Right lung (tissue), 10 donors: ENCODE measurements at places on chromosomes 13 and 19.

- DNase-seq = no peak
Observed at GRCh38 chr13:25190771-25191170, 18.7 kb upstream of the AMER2 start.

DNA sequence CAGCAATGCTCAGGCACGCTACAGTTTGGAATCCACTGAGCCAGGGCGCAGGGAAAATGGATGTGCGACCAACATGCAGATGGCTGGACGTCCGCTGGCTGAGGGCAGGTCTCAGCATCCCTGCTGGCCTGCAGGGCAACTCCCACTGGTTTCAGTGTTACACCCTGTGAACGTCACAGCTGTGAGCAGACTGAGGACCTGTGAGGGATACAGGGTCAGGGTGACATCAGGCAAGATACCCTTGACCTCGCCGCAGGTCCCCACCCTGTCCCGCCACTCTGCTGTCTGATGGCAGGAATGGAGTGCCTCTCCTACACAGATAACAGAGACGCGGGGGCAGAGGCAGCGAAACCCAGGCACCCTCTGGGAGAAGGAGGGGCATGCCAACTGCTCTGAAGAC lies 19.1 kb downstream of the ZFR2 start:
- no peak for DNase-seq

DNA sequence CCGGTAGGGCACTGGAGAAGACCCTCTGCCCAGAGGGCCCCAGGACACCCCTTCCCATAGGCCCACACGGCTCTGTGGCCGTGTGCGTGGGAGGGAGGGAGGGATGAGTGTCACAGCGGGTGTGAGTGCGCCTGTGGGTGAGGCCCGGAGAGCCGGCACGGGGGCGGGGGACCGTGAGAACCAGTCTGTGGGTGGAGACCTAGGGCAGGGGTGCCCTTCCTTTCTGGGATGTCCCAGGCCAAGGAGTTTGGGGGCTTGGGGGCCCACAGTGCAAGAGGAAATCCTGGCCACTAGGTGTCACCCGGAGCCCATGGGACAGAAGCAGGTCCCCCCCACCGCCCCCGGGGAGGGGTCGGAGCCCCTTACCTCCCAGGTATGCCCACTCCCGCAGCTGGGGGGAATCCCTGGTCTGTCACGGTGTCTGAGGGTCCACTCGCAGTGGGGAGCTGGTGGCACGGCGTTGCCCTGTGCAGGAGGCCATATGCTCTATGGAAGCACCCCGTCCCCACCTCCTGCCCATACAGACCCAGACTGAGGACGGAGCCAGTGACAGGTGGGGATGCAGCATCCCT lies 16.0 kb upstream of the SLC7A10 start:
- DNase-seq = no peak

GRCh38 chr13:79767126-79767525 lies 286.2 kb downstream of the NDFIP2 start:
- no peak for DNase-seq

DNA sequence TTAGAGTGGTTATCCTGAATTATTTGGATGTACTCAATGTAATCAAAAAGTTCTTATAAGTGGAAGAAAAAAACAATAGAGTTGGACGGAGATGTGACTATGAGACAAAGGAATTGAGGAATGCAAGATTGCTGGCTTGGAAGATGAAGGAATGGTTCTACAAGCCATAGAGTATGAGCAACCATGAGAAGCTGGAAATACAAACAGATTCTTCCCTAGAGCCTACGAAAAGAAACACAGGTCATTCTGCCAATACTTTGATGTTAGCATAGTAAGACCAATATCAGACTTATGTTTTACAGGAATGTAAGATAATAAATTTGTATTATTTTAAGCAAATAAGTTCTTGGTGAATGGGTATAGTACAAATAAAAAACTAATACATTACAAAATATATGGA lies 249.2 kb downstream of the DIAPH3 start:
- DNase-seq = no peak

GRCh38 chr13:108102771-108103170 lies 112.6 kb downstream of the LIG4 start:
- no peak for DNase-seq

- DNase-seq = no peak
Observed at GRCh38 chr13:109834973-109835720, 48.8 kb upstream of the IRS2 start.

- no peak for DNase-seq
Observed at GRCh38 chr19:28008695-28009094, 1204.3 kb downstream of the UQCRFS1 start.

DNA sequence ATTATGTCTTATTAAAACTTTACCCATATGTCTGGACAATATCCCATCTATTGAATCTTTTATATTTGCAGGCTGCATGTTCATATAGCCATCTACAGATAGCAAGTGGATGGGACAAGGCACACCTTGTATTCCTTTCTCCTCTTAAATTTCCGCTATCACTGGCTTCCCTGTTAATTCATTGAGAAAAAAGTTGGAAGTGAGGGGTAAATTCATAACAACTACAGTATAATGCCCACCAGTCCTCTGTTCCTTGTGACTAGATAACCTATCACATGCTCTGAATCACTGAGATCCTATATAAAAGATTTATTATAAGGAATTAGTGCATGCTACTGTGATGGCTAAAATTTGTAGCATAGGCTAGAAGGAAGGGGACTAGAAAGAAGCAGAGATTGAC lies 1005.8 kb upstream of the ATXN8OS start:
- no peak for DNase-seq

GRCh38 chr19:54133957-54134590 lies 3.5 kb upstream of the CNOT3 start:
- no peak for DNase-seq

DNA sequence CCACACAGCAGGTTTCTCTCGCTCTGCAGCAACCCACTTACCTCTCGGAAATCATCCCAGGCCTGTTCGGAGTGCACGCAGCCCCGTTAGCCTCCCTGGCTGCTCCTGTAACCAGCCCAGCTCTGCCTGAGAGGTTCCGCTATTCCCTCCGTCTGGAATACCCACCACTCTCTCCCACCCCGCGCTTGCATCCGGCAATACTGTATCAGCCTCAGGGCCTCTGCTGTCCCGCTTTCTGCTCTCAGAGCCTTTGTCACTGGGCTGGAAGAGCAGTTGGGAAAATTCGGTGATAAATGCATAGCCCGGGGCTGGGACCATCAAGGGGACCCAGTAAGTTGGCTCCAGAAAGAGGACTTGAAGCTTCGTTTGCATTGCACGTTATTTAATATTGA lies 759 bp upstream of the TLE6 start:
- DNase-seq = no peak

DNA sequence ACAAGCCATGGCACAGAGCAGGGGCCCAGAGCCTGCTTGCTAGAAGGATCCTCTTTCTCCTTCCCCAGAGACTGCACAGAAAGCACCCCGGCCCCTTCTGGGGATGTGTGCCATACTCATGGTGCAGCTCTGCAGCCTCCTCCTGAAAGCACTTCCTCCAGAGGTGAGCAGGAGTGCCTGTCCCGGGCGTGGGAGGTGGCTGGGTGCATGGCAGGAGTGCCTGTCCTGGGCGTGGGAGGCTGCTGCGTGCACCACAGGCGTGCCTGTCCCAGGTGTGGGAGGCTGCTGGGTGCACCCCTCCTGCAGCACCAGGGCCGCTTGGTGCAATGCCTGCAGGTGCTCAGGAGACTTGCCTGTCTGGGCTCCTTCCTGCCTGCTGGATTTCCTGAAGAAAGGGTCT lies 913.3 kb downstream of the UQCRFS1 start:
- DNase-seq = no peak
